D721Med (cell line): ENCODE measurements at places on chromosomes 1 and 21.

DNA sequence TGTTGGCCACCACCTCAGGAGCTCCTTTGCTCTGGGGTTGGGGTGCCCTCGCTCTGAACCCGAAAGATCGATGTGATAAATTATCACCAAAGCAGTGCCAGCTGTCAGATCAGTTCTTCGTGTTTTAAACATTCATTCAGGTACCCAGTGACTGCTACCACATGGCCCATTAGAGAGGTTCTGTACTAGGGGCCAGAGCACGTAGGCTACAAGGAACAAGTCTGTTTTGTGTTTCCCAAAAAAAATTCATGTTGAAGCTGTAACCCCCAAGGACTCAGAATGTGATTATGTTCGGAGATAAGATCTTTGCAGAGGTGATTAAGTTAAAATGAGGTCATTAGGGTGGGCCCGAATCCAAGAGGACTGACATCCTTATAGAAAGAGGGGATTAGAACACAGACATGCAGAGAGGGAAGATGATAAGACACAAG, 526.9 kb downstream of the NPHP4 start:
- no peak for DNase-seq

- DNase-seq: no peak
Observed at GRCh38 chr1:93178418-93178817, 1.8 kb downstream of the TMED5 start.

- no peak for DNase-seq
Observed at GRCh38 chr1:41764656-41765055, 154.1 kb downstream of the HIVEP3 start.

DNA sequence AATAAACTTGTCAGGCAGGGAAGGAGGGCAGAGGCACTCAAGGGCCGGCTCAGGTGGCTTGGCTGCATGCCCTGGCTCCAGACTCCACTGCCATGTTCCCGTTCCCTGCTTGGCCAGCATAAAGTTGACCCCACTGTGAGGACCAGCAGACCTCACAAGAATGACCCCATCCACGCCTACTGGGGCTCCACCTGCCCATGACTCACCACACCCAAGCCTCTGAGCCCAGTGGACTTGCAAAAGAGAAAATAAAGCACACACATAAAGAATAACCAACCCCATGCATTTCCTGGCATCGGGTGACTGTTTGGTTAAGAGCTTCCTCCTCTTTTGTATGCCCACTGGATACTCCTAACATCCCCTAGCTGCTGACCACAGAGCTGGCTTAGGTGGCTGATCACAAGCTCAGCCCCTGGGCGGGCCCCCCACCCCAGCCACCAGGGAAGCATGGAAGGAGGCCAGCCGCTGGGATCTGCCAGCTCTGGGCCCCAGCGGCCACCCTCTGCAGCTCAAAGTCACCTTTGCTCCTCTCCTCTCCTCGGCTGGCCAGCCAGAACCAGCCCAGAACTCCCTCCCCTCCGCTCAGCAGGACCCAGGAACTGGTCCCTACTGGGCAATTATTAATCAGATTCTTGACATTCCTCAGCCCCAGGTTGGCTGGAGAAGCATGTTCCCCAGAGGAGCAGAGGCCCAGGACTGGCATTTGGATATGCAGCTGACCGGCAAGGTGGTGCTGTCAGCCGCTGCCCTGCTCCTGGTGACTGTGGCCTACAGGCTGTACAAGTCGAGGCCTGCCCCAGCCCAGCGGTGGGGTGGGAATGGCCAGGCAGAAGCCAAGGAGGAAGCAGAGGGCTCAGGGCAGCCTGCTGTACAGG, at the start of gene KLHDC7A:
Gene KLHDC7A (plus strand): TSS at position 616 of the 875 bp plus-strand sequence. CDS start 52 bp downstream, at position 668.
- no peak for DNase-seq

GRCh38 chr1:41504114-41505035, 19.9 kb upstream of the EDN2 start:
- DNase-seq: no peak
